Activated CD8-positive, alpha-beta memory T cell treated with anti-CD3 and anti-CD28 coated beads for 24 hours (primary cell): ENCODE measurements at places on chromosomes 1 and 21.

- no peak for DNase-seq
Observed at GRCh38 chr1:51515982-51516648, 3.0 kb downstream of the EPS15 start.

DNA sequence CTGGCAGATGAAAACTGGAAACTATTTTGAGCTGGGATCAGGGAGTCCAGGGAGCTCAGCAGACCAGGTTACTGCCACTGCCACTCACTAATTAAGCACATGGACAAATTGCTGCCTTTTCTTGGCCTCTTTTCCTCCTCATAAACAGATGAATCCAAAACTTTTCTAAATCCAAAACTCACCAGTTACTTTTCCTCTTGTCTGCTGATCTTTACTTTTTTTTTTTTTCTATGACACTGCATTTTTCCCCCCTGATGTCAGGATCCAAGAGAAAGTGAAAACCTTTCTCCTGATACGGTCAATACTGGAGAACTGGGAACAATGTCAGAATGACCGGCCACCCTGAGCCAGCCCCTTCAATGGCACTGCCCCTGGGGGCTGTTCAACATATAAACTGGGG is 405.8 kb downstream of the DUSP10 start:
- no peak for DNase-seq

DNA sequence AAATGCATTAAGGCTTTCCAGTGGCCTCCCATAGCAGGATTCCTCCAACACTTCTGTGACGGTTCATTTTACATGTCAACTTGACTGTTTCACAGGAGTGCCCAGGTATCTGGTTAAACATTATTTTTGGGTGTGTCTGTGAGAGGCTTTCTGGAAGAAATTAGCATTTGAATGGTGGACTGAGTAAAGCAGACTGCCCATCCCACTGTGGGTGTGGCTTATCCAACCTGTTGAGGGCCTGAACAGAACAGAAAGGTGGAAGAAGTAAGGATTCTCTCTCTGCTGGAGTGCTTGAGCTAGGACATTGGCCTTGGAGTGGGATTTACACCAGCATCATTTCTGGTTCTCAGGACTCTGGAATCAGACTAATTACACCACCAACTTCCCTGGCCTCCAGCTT is 85.6 kb downstream of the RGS7 start:
- DNase-seq = no peak

- DNase-seq = no peak
Observed at GRCh38 chr1:119544165-119544762, 37.3 kb downstream of the HSD3B1 start.

- DNase-seq = no peak
Observed at GRCh38 chr21:16530656-16531055, 800.9 kb downstream of the USP25 start.

- no peak for DNase-seq
Observed at GRCh38 chr1:197546989-197547388, 228.3 kb downstream of the DENND1B start.

DNA sequence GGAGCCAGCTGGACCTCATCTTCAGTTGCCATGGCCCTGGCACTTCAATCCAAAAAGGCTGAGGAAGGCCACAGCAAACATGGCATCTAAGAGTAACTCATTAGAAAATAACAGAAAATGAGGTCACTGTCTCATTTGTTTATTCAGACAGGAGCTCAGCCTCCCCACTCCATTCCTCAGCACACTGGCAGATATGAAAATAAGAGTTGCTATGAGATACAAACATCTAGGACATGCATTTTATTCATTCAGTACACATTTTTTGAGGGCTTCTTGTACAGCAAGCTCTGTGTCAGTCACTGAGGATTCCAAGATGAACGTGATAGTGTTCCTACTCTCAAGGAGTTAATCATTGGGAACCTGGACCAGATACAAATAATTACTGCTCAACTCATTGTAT is 32.7 kb upstream of the TMEM125 start:
- no peak for DNase-seq

DNA sequence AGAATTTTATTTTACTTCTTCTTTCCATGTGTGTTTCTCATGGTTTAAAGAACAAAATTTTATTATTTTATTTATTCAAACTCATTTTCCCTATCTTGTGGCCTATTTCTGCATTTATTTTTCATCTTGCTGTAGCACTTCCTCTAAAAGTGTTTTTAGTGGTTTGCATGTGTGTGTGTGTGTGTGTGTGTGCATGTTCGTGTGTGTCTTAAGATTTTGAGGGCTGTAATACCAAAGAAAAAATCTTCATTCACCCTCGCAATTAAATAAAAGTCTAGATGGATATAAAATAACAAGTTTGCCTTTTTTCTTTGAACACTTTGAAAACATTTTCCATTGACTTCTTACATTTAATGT is 24.6 kb upstream of the FCRL3 start:
- DNase-seq = no peak

DNA sequence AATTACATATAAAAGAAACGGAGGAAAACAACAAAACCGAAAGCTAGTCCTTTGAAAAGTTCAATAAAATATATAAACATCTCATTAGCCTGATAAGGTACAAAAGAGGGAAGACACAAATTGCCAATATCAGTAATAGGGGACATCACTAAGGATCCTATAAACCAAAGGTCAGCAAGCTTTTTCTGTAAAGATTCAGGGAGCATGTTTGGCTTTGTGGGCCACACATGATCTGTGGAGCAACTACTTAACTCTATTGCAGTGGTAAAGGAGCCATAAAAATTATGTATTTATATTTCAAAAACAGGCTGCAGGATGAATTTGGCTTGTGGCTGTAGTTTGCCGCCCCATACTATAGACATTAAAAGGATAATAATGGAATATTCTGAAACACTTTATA is 5.5 kb upstream of the NSUN4 start:
- no peak for DNase-seq

DNA sequence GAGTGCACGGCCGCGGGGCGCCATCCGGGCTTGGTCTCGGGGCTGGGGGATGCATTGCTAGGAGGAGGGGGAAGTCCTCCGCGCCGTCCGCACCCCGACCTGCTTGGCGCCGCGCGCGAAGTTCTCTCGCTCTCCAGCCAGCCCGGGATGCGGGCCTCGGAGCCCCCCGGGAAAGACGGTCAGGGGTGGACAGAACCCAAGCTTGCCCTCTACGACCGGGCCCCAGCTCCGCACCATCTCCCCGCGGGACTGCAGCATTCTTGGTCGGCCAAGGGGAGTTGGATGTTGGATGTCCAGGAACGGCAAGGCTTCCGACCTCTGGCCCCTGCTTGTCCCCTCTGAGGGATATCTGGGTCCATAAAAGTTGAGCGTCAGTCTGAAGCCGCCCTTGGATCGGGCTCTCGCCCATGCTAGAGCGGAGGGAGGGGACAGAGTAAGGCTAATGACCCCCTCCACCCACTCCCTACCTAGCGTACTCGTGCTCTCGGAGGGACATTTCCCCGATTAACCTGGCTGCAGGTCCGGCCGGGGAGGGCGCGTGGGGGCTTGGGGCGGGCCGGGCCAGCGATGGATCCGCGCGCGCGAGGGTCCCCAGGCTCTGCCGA is 522 bp downstream of the DISP3 start:
- no peak for DNase-seq
